Glomerular endothelial cell (primary cell): ENCODE measurements at places on chromosomes 5 and 9. TPM values are rescaled to one million over a fixed set of nuclear protein-coding genes. Genes with fewer than 3 reads are reported as not detected.

DNA sequence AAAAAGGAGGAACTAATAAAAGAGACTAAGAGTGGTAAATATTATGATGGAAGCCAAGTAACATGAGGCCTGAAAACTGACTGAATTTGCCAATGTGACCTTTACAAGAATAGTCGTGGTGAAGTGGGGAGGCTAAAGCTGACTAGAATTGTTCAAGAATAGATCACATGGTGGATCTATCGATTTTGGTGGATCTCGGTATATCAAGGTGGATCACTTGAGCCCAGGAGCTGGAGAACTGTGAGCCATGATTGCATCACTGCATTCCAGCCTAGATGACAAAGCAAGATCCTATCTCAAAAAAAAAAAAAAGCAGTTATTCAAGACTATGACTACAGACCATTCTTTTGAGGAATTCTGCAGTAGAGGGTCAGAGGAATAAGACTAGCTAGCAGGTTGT is 15.1 kb downstream of the ERMP1 start:
- DNase-seq = no peak

DNA sequence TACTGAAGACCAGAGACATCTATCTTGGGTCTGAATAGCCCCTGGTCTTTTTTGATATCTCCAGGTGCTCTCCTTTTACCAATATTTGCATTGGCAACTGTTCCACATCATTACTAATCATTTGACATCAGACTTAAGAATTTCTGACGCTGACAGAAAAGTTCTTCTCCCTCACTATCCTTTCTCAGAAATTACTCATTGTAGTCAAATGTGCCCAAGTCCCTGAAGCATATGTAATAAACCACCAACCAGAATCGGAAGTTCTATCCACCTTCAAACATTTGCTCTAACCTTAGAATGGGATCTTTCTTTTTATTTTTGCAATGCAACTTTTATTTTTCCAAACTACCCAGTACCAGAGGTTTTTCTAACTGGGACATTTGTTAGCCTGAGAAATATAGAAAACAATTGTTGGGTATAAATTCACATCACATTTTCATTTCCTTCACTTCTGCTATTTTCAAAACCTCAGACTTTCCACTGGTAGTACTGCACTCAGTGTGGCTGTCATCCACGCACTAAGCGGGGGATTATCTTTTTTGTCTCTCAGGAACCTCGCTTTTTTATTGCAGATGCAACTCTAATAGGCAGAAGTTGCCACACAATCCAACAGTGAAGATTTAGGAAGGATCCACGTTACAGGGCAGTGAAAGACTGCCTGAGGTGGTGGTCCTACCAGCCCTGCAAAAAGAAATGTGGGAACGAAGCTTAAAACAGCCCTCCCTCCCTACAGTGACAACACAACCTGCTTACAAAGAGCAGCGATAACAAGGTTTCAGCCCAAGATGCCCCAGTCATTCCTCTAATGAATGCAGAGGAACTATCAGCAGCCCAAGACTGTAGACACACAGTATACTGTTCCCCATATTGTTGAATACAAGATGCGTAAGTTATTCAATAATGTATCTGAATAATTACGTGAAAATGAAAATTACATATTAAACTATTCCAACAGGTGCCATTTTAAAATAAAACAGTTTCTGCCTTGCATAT is 201.2 kb downstream of the EBF1 start:
- DNase-seq = no peak

- no peak for DNase-seq
Observed at GRCh38 chr5:99141534-99142128, 212.8 kb upstream of the CHD1 start.

DNA sequence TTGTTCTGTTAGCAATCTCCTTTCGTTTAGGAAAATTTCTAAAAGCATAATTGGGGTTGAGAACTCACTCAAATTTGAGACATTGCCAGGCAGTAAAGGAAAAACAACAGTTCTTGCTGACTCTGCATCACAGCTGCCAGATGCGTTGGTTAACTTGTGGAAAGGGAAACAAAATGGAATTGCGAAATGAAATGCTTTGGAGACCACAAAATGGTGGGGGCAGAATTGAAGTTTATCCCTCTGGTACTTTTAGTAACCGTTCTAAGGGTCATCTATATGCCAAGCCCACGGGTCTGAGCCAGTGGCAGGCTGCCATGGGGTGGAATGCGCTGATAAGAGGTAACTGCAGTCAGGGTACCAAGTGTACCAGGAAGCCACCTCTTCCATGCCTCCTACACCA is 28.6 kb upstream of the SELENOP start:
- no peak for DNase-seq

GRCh38 chr9:78438211-78438610 is 141.3 kb downstream of the PSAT1 start:
- no peak for DNase-seq

Gene CER1
- total RNA-seq = not detected in 2 replicates

- DNase-seq = no peak
Observed at GRCh38 chr9:96158909-96159575, 142.9 kb downstream of the HSD17B3 start.

GRCh38 chr9:137373611-137373980 is 49.4 kb downstream of the EXD3 start:
- DNase-seq = no peak

Gene SPINK7
- not detected in 2 replicates for total RNA-seq

Gene FBXL17
- 10.6 and 11.7 TPM in 2 replicates for total RNA-seq

GRCh38 chr5:90563108-90563507 is 4.5 kb downstream of the ADGRV1 start:
- DNase-seq = no peak

- DNase-seq = no peak
Observed at GRCh38 chr5:155024015-155024414, 10.5 kb downstream of the KIF4B start.

- DNase-seq = no peak
Observed at GRCh38 chr5:156687514-156687913, 162.6 kb upstream of the PPP1R2B start.

Gene ZNF462
- total RNA-seq = 10.4 and 13.7 TPM in 2 replicates

- DNase-seq = no peak
Observed at GRCh38 chr9:16417749-16418148, 452.7 kb downstream of the BNC2 start.

Gene PGM5
- total RNA-seq = 1.4 and 3.3 TPM in 2 replicates

- no peak for DNase-seq
Observed at GRCh38 chr9:1184146-1184545, 134.0 kb downstream of the DMRT2 start.

DNA sequence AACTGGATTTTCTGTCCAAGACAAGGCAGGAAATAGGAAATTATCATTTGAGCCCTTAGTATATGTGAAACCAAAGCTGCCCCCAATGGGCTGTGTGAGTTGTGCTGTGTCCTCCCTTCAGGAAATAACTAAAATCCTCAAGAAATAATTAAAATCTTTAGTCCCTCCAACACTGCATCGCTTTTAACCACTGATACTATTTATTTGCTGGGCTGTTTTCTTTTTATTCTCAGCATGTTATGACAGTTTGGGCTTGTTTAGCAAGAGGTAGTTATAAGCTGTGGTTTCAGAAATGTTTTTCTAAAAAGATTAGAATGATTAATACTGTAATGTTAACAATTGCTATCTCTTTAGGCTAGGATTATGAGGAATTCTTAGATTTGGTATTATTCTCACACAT is 187.0 kb upstream of the KCNN2 start:
- DNase-seq = no peak

DNA sequence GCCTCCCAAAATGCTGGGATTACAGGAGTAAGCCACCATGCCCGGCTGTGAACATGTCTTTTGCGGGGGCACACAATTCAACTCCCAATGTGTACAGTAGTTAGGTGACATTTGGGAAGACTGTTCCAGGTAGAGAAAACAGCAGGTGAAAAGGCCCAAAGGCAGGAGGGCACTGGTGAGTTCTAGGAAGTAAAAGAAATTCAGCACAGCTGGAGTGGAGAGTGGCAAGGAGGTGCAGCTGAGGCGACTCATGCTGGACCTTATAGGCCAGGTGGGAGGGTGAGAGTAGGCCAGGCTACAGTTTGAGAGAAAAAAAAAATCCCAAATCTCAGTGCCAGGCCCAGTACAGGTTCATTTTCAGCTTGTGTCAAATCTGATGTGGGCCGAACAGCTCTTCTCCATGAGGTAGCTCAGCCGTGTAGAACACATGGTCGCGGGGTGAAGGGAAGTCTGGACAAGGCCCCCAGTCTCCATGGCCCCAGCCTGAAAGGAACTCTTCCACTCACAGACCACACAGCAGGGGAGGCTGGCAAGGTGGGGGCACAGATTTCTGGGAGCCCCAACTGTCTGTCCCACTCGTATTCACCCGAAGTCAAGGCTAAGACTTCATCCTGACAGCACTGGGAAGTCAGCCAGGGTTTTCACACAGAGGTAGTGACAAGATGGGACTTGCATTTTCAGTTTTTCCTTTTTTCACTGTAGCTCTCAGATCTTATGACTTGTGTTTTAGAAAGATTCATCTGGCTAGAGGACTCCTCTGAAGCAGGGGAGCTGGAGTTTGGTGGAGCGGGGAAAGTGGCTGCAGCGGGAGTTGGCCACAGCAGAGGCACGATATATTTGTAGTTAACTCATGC is 4.5 kb upstream of the HNRNPAB start:
- no peak for DNase-seq

Gene PCDHB12
- 0.19 and 0.58 TPM in 2 replicates for total RNA-seq

- no peak for DNase-seq
Observed at GRCh38 chr9:76608575-76609273, 149.7 kb downstream of the GCNT1 start.

Gene OR13C4
- not detected in 2 replicates for total RNA-seq

DNA sequence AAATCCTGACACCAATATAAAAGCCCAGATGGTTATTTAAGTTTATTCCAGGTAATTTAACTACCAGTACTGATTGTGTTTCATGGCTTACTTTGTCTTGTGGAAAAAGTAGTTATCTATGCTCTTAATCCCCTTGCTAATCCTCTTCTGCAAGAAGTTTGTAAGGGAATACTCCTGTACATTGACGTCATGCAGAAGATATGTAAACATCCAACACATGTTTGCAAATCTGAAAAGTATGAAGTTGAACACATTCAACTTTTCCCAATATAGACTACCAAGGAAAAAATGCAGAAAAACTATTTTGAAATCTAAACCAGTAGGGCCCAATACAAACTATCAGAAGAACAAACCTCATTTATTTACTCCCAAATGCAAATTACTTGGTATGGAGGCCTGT is 56.3 kb upstream of the ELL2 start:
- no peak for DNase-seq

GRCh38 chr9:90433398-90433941 is 209.2 kb downstream of the DIRAS2 start:
- no peak for DNase-seq

DNA sequence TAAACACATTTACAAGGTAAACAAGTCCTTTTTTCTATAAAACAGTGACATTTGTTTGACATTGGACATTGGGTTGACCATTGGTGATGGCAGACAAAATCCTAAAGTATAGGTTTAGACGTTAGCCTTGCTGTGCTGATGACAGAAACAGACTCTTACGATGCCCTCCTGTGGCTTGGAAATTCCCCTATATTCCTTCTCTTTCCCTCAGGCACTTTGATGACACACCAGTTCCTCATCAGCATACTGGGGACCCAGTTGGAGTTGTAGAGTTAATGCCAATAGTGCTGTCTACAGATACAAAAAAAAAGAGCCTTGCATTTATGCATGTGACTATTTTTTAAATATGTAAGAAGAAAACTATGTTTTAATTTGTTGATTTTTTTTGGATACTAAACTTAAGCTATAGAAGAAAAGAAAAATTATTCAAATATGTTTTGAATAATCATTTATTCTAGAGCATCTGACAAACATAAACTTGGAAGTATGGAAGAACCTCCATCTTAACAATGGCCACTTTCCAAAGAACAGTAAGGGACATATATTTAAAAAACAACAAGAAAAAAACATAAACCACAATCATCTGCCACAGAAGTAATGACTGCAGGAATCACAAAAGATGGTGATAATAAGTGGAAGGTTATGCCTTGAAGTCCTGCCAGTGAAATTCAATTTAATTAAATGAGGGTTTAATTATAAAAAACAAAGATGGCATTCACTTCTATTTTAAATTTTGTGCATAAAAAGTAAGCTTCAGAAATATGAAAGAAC is 75.6 kb upstream of the SNCAIP start:
- no peak for DNase-seq

DNA sequence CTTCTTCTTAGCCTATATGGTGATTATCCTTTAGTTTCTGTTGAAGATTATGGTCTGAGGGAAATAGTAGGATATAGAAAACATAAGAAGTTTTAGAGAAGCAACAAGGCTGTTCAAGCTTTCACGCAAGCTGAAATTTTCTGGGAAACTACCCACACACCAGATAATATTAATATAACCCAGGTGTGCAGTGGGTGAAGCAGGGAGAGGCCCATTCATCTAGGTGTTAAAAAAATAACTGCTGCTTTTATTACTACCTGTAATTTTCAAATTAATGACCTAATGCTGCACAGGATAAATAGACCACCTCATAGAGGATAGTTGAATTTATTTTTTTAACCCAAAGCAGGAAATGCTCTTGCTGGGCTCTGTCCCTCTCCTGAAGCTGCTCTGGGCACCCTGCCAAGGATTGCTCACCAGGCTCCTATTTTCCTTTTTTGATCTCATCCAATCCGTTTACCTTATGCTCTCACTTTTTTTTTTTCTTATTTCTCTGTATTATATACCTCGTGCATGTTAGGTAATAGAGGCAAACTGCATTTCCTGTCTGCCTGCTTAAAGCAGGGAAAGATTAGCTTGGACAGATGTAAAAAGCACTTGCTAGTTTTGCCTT is 124.3 kb upstream of the SLC12A2 start:
- DNase-seq = no peak

- DNase-seq = no peak
Observed at GRCh38 chr9:23005156-23005555, 558.5 kb downstream of the DMRTA1 start.

GRCh38 chr5:31911291-31912265 is 262.5 kb downstream of the GOLPH3 start:
- DNase-seq = no peak

DNA sequence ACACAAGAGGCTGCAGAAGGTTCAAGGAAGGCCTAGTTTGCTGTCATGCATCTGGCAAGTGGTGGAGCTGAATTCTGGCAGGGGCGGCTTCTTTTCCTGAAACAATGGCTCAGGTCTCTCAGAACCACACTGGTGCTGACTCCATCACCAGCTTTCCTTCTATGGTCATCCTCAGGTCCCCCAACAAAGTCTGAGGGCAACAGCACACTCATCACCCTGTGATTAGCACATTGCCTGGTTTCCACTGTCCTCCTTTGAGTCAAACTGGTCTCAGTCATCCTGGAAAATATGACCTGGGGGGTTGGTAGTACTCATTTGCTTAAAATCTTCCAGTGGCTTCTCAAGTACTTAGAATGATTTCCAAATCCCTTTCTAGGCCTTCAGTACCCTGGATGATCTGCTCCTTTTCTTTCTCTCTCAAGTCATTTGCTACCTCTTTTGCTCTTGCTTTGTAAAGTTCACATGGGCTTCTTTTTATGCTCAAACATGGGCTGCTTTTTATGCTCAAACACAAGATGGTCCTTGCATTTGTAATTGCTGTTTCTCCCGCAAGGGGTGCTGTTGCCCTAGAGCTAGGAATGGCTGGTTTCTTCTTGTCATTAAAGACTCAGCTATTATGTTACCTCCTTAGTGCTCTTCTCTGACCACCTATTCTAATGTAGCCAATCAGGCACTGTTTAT is 144.9 kb downstream of the ALDH1A1 start:
- no peak for DNase-seq
